ENCODE measurements at places on chromosomes 3 and 15. TPM values are rescaled to one million over a fixed set of nuclear protein-coding genes. Genes with fewer than 3 reads are reported as not detected.

The OR5H14 gene
- not detected for polyA plus RNA-seq

The ZBTB47 gene
- polyA plus RNA-seq, result not detected

The PGBD4 gene
- polyA plus RNA-seq, result 3.7 TPM

The GNAT1 gene
- polyA plus RNA-seq, result not detected

The TIGIT gene
- 1.0 TPM for polyA plus RNA-seq

- no peak for DNase-seq
These were observed 39.4 kb downstream of the CLDN18 start for GRCh38 chr3:138049157-138049919.

DNA sequence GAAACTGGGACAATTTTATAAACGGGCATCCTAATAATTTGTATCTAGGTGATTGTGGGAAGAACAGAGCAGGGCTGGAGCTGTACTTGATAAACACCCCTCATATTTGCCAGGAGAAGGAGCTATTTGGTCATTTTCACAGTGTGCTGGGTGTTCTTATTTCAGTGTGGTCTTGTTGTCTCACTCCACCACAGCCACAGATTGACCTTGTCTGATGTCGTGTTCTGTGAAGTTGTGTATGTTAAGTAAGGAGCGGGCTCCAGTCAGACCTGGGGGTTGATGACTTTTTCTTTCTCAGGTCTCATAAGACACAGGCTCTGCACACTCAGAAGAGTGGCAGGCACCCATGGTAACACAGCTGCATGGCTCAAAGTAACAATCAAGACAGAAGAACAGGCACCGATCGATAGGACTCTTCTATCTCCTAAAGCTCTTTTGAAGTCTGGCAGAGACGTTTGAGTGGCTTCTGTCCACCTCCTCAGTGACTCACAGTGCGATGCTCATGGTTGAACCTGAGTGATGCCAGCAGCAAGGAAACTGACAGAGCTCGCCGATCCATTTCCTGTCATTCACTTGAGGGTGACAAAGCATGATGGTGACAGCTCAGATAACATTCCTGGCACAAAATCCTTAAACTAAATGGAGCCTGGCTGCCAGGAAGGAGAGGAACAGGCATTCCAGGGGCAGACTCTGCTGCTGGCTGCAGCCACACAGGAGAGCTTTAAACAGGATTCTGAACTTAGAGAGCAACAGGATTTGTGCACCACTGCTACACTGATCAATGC, 20.8 kb downstream of the DPH3 start:
- no peak for DNase-seq

Data from naive B cell (primary cell).